Cardiac fibroblast (primary cell): ENCODE measurements at places on chromosomes 4 and X.

DNA sequence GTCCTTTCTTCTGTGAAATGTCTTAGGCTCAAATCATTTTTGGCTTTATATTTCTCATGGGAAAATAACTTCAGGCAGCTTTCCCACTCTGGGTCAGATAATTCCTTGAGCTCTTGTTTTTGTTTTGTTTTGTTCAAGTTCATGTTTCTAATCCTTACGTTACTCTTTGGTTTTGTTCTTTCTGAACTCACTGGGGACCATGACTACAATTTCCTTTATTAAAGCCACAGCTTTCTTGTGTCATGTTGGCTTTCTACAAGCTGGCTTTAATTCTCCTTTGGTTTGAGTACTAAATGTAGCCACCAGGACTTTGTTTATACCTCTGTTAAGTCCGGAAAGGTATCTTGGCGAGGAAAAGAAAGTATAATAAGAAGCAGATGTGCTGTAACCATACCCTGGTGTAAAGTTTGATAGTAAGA is 30.8 kb upstream of the ANXA3 start:
- peak; percentile 91 for DNase-seq

DNA sequence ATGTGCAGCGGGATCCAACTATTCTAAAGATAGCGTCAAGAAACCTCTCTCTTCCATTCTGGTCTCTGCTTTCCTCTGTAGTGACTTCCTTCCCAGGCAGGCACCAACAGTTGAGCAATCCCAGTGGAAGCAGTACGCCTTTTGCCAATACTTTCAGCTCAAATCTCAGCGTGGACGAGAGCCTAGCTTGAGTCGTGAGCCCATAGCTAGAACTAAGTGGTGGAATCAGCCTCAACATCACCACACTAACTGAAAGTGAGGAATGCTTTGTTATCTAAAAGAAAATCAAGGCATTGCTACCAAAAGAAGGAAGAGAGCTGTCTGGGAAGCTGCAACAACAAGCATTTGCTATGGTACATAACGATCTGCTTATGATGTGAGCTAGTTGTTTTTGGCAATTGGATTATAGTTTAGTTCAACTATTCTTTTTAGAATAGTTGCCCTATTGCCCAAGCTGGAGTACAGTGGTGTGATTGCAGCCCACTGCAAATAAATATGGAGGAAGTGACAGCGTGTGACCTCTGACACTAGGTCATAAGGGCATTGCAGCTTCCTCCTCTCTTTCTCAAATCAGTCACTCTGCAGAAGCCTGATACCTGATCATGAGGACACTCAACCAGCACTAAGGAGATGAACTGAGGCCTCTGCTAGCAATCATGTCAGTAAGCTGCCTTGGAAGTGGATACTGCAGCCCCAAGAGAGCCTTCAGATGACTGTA is 24.7 kb upstream of the FRYL start:
- peak; percentile 43 for DNase-seq

DNA sequence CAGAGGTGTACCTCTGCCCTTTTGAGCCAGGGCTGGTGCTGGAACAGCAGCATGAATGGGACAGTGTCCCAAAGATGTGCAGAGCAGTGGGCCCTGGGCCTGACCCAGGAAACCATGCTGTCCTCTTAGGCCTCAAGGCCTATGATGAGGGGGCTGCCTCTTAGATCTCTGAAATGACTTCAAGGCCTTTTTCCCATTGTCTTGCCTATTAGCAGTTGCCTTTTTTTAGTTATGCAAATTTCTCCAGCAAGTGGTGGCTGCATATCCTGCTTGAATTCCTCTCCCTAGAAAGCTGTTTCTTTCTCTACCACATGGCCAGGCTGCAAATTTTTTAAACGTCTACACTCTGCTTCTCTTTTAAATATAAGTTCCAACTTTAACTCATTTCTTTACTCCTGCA is 160.3 kb downstream of the CFAP299 start:
- DNase-seq: no peak

- DNase-seq: peak; percentile 40
Observed at GRCh38 chrX:109966246-109966645, 36.7 kb upstream of the TMEM164 start.

DNA sequence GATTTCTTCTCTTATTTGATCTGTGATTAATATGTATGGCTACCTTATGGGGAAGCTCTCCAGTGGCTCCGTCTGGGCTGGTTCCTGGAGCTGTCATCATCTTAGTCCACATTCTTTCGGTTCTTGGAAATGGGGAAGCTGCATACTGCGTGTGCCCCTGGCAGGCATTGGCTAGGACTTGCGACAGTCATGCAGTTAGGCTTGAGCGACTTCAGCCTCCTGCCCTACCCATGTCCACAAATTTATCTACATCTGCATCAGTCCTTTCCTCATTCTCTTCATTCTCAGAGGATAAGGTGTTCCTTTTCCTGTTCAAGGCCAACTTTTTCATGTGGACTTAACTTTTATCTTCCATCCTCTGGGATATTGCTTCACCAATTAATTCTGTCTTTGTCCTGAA is 214.2 kb downstream of the RELL1 start:
- DNase-seq: no peak

DNA sequence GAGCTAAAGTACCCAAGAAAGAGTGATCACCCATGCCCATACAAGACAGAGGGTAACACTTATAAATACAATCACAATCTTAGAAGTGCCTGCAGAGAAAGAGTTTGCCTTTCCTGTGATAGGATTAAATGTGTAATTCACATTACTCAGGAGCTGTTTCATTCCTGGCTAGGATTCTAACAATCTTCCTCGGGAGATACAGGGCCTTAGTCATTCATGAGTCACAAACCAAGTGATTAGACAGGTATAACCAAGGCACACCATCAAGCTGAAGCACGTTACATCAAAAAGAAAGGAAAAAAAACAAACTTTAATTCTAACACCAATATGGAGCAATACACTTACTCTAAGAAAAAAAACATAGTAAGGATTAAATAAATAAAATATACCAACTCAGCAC is 14.9 kb downstream of the ABCG2 start:
- DNase-seq: peak; percentile 21

DNA sequence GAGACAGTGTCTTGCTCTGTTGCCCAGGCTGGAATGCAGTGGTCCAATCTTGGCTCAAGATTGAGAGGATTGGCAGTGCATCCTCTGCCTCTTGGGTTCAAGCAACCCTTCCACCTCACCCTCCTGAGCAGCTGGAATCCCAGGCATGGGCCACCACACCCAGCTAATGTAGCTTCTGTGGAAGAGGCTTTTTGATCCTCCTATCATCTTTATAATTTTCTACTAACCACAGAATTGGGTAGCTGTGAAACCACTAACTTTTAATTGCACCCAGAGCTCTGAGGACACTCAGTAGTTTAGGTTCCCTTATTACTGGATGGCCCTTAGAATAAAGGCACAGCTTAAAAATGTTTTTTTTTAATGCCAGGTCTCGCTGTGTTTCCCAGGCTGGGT is 8.9 kb upstream of the AGA start:
- DNase-seq: no peak

- no peak for DNase-seq
Observed at GRCh38 chr4:38919494-38919893, 51.9 kb downstream of the FAM114A1 start.

DNA sequence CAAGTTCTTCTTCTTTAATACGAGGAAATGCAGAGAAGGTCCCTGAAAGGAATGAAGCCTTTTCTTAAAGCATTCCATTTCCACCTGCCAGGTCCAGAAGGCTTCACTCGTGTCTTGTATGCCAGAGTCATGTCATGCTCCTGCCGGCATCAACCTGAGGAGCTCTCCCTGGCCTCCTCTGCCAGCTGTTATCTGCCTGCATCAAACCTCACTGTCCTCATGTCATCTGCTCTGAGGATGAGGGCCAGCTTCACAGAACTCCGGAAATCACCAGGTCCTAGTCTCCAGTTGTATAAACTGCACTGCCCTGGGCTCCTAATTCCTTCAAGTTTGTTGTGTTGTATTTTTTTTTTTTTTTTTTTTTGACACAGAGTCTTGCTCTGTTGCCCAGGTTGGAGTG is 20.0 kb upstream of the S100G start:
- no peak for DNase-seq

DNA sequence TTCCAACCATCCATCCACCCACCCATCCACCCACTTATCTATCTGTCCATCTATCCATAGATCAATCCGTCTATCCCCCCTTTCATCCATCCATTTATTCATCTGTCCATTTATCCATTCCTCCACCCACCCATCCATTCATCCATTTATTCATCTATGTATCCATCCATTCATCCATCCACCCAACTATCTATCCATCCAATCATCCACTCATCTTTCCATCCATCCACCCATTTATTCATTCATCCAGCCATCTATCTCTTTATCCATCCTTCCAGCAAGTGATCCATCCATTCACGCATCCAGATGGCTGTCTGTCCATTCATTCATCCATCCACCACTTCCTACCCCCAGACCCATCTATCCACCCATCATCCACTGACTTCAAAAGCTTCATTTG is 84.0 kb upstream of the CD99 start:
- DNase-seq: no peak

GRCh38 chr4:184750926-184751584 is 17.2 kb upstream of the CENPU start:
- DNase-seq: no peak

DNA sequence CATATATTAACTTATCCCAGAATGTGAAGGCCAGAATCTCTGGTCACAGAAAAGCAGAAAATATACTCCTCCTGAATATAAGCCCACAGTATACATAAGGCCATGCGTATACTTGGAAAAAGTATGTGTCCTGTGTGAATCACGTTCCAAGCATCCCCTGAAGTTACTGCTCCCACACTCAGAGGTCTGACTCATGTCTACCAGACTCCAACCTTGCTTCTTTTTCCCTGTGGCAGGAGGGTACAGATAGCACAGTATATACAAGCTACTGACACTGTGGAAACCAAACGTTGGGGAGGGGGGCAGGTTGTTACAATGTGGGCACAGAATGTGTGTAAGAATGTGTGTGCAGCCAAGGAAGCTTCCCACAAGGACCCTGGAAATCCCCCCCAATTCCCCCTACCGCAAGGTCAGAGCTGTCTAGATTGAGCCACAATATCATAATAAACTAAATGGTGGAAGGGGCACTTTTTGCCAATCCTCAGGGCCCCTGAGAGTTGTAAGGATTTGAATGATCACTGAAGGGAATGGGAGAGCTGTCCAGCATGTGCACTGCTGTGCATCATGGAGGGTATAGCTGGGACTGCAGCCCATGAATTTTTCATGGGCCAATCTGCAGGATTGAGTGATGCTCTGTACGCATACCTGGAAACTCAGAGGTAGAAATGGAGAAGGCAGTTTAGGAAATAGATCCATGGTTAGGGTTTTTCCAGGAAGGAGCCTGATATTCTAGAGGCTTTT is 7.4 kb upstream of the RELL1 start:
- peak; percentile 72 for DNase-seq

DNA sequence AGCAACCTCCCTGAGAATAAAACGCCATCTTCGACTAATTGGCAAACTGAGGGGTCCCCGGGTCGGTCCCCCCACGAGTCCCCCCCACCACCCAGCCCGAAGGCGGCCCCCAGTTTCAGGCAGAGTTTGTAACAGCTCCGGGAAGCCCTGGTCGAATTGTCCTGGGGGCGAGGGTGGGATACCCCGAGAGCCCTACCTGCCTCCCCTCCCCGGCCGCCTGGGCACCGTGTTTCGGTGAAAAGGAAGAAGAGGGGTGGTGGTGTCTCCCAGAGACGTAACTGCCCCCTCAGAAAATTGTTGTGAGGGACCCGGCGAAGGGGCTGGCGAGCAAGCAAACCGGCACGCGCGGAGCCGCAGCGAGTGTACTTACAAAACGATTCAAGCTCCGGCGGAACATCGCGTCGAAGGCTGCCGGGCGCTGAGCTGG is 1.2 kb downstream of the ATP11C start:
- DNase-seq: no peak

- DNase-seq: peak; percentile 87
Observed at GRCh38 chr4:184417802-184418511, 56.4 kb downstream of the IRF2 start.

DNA sequence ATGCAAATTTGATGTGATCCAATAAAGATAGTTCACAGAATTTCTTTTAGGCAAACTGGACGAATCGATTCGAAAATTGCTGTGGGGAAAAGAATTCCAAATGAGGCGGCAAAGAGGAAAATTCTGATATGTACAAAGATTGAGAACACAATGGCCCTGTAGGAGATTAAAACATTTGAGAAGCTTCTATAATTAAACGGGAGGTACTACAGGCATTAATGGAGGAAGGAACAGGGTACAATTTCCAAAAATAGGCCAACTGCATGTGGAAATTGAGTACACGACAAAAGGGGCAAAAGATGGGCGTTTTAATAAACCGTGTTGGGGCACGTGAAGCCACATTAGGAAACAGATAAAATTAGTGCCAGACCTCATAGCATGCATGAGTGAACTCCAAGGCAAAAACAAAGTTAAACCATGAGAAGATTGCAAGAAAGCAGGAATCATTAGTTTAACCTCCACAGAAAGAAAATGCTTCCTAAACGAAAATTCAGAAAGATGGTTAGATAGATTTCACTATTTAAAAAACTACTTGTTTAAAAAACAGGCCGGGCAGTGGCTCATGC is 68.4 kb downstream of the DHRSX start:
- DNase-seq: no peak

DNA sequence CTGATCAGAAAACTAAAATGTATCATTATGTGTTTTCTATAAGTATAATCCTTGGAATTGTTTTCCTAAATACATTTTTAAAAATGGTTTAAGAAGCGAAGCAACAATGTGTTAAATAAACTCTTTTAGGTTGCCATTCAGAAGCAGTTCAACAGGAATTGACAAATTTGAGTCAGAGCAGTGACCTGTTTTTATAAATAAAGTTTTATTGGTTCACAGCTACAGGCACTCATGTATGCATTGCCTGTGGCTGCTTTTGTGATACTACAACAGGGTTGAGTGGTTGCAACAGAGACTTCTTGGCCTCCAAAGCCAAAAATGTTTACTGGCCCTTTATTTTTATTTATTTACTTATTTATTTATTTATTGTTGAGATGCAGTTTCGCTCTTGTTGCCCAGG is 99.5 kb downstream of the FRMPD4 start:
- no peak for DNase-seq

- DNase-seq: no peak
Observed at GRCh38 chr4:109296527-109296926, 5.9 kb downstream of the COL25A1 start.

GRCh38 chr4:100721077-100721476 is 203.3 kb upstream of the EMCN start:
- DNase-seq: no peak

DNA sequence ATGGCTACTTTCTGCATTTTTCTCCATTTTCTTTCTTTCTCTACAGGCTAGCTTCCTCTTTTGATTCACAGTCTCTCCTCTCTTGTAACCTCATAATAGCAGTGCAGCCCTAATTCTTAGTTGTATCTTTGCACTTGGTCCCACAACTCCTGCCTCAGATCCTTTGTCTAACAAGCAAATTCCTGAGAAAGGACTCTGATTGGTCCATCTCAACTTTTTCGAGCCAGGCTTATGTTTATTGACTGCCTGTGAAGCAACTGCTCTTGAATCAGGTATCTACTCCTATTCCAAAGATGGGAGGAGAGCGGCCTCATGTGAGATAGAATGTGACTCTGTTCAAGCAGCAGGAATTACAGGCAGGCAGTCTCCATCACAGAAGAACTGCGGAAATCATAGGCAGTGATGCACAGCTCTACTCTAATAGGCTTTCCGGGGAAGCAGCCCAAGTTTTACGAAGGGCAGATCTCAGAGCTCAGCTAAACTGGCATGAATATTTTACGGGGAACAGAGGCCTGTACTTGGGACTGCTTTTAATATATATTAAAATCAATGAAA is 123.5 kb downstream of the GABRB1 start:
- no peak for DNase-seq
